Stimulated activated CD8-positive, alpha-beta memory T cell treated with anti-CD3 and anti-CD28 coated beads, Interleukin-4, amount 100 ng/mL, for 1 hour (primary cell): ENCODE measurements at places on chromosomes 4 and X.

DNA sequence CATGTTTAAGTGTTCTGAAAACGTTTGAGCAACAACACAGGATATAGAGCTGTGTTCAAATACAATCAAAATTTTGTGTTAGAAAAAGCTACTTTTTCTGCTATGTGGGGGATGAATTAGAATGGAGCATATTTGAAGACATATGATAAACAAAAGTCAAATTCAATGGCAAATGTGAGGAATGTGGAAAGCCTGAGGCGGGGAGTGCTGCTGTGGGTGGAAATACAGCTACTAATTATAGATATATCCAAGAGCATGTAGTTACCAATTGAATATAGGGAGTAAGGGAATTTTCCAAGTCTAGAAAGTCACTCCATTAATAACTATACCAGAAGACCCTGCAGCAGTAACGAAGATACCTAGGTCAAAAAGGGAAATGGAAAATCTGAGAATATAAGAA lies 2370.4 kb upstream of the TENM3 start:
- DNase-seq, result no peak

DNA sequence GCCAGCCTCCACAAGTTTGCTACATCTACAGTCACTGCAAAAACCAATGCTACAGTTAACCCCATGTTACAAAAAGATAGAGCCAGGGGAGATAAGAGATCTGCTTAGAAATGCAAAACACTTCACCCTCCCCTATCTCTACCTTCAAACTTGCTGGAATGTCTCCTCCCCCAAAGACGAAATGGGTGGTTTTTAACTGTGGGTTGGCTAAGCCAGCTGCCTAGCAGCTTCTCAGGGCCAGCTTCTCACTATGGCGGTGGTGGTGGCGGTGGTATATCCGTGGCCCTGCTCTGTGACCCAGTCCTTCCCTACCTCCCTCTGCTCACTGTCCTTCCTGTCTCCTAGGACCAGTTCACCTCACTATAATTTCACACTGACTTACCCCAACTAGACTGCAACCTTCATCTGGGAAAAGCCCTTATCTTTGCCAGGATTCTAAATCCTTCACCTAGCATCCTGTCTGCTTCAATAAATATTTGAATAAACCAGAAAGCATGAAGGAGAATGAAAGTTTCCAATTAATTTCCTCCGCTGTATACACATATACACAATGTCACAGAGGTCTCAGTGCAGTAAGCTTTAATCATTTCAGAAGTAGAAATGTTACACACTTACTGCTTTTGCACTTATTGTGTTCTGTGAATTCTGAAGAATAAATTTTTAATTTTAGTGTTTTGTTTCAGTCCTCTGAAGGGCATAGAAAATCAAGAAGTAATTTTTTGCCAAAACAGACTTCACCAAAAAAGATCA lies 46.3 kb downstream of the SH3KBP1 start:
- DNase-seq, result no peak

- no peak for DNase-seq
Measured at GRCh38 chr4:123952530-123953274, 556.1 kb downstream of the SPRY1 start.

- no peak for DNase-seq
Measured at GRCh38 chrX:21747558-21747957, 10.4 kb downstream of the SMPX start.
